ENCODE measurements at places on chromosomes 3 and 15.

DNA sequence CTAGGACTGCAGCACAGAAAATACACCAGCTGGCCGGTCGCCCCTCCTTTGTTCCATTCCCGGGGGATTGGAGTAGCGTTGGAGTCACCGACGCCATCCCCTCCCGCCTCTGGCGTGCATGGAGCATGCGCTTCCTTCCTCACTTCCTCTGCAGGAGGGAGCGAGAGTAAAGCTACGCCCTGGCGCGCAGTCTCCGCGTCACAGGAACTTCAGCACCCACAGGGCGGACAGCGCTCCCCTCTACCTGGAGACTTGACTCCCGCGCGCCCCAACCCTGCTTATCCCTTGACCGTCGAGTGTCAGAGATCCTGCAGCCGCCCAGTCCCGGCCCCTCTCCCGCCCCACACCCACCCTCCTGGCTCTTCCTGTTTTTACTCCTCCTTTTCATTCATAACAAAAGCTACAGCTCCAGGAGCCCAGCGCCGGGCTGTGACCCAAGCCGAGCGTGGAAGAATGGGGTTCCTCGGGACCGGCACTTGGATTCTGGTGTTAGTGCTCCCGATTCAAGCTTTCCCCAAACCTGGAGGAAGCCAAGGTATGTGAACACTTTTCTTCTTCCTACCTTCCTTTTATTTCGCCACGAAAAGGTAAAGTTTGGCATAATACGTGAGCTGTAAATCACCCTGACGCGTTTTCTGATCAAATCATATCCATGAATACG is at the start of gene SCG3:
TSS of gene SCG3 (plus strand) at position 201 of the 661 bp plus-strand sequence. CDS start at position 454, 253 bp downstream.
- DNase-seq = peak; percentile 72

DNA sequence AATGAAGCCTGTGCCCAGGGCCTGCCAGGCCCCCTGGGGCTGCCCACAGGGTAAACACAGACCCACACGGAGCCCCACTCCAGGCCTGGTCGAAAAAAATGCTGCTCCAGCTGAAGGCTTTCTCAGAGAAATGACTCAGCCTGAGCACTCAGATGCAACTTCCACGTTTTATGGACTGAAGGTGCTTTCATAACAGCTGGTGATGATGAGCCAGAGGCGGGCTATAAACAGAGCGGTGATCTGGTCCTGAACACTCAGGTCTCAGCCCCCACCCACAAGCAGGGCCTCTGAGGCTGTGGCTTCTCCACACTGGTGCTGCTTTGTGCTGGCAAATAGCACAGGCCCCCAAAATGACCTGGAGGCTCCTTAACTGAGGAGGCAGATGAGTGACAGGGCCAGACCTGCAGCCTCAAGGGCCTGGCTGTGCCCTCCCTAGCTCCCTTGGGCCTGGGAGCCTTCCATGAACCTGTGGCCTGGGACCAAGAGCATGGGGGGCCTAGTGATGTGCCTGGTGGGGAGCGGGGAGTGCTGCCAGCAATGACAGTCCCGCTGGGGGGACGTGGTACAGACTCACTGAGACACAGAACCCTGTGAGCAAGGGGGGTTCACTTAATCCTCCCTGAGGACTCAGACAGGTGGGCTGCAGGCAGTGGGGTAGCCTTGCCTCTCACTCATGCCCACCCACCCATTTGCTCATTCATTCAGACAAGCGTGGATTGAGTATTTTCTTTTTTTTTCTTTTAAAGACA is 23.0 kb upstream of the FURIN start:
- DNase-seq = peak; percentile 84

- peak; percentile 43 for DNase-seq
These were observed 106.5 kb upstream of the PROK2 start for GRCh38 chr3:71891483-71891882.

- peak; percentile 69 for DNase-seq
These were observed 60.7 kb downstream of the RPL22L1 start for GRCh38 chr3:170809007-170809974.

DNA sequence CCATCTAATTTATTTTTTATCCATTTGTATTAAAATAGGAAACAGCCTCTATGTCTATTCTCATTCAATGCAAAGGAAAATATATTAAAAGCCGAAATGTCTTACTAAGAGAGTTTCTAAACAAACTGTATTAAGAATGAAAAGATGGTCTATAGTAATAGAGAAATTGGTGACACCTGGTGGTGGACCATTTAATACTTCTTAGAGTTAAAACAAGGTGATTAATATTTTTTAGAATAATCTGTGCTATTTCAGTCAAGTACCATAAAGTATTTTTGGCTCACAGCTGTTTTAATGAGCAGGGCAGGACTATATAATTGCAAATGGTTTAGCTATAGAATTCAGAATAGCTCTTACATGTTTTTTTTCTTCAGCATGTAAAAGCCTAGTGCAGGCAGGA is 55.7 kb downstream of the SYNPR start:
- DNase-seq = no peak

- DNase-seq = no peak
These were observed 61.9 kb upstream of the PHLDB2 start for GRCh38 chr3:111797171-111797615.

- DNase-seq = no peak
These were observed 55.4 kb upstream of the ARHGEF3 start for GRCh38 chr3:56857178-56857577.

- DNase-seq = peak; percentile 67
These were observed 44.1 kb downstream of the KLHL25 start for GRCh38 chr15:85750319-85751290.

GRCh38 chr3:50390508-50391224 is 31.3 kb upstream of the TMEM115 start:
- DNase-seq = no peak

DNA sequence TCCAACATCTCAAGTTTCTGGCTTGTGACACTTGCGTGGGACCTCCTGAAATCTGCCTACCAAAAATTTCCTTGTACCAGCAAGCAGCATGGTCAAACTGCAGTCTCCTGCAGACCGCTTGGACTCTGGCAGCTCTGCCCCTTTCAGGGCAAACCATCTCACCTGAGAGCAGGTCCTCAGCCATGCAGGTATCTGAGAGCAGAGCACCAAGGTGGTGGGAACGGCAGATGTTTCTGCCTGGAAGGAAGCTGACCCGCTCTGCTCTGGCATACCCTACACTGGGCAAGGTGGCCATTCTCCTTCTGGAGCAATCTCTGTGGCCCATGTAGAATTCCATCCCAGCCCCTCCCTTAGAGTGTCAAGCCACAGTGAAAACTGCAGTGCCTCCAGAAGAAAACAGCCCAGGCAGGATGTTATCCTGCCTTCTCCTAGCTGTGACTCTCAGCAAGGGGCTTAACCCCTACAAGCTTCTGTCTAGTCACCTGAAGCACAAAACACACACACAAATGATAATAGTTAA is 21.6 kb downstream of the MESD start:
- no peak for DNase-seq

DNA sequence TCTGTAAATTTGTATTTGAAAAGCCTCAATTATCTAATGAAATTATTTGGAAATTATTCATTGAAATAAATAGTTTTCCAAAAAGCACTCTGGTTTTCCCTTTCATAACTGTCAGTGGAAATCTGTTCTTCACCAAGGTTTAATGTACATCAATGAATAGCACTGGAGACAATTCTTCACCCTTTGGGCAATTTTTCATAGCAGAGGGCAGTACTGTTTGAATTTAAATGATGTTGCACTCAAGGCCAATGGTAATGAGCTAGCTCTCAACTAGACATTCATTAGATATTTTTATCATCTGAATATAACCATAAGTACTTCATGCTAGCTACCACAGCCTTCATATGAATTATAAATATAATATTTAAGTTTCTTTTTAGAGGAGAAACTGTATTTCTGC is 658.2 kb upstream of the CCDC54 start:
- DNase-seq = no peak
